ENCODE measurements at places on chromosomes 13 and 19. TPM values are rescaled to one million over a fixed set of nuclear protein-coding genes. Genes with fewer than 3 reads are reported as not detected.

MEF2B gene
- total RNA-seq = 5.4 TPM

PEG3 gene
- total RNA-seq = not detected

CD79A gene
- total RNA-seq = 0.38 TPM

CEACAM20 gene
- total RNA-seq = not detected

FPR3 gene
- total RNA-seq = not detected

PSG6 gene
- total RNA-seq = not detected

DCT gene
- total RNA-seq = 0.10 TPM

PDX1 gene
- total RNA-seq = not detected

MISP gene
- total RNA-seq = not detected

CYP2A6 gene
- not detected for total RNA-seq

OR2Z1 gene
- total RNA-seq = not detected

DNA sequence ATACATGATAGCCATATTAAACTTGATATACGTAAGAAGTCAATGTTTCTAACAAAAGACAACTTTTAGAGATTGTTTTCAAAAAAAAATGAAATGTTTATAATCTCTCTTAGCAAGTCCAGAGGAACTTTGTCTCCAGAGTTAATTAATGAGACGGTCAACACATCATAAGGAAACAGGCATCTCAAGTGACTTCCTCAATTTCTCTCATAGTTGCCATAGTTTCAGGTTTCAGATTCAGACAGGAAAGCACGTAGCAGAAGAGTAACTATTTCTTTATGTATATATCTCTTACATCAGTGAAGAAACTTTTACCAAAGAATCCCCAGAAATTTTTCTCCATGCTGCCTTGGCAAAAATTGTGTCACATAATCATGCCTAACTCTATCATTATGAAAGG lies 159.6 kb upstream of the ATXN8OS start:
- no peak for DNase-seq
- no peak overlapping the region for H3K4me3 ChIP-seq
- no peak overlapping the region for H3K27ac ChIP-seq
- no peaks in the 10 kb centered on the region for H3K4me1 ChIP-seq
- no peaks in the 10 kb centered on the region for H3K27me3 ChIP-seq
- no peaks in the 10 kb centered on the region for H3K36me3 ChIP-seq

DNA sequence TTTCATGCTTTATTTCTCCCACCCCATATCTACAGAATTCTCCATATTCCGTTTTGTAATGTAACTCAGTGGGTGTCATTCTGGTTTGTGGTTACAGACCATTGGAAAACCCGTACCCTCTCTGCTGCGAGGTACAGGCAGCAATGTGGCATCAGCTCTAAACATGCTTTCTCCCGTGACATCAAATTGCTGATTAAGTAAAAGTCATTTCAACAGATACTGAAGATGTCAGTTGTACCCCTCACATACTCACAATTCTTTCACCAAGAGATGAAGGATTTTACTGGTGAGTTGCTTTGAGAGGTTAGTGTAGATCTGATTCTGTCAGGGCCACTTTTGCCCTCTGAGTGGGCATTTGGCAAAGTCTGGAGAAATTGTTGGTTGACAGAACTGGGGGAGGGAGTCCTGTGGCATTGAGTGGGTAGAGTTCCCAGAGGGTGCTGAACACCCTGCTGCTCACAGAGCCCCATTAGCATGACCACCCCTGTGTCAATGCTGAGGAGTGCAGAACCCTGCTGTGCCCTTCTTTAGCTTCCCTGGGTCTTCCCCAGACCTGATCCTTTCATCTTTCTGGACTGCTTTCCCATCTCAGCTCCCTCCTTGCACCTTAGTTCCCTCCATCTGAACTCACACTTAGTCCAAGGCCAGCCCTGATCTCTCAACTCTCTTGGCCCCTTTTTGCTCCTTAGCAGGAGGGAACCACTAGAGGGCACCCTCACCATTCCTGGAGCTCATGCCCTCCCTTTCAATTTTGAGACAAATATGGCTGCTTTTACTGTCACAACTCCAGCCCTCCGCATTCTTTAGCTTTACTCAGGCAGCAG lies 39.9 kb upstream of the CEACAM8 start:
- H3K4me3 ChIP-seq = no peak overlapping the region
- peak; percentile 48 for DNase-seq
- no peak overlapping the region for H3K27ac ChIP-seq
- H3K4me1 ChIP-seq = no peaks in the 10 kb centered on the region
- H3K27me3 ChIP-seq = peaks cover 17% of the 10 kb centered on the region

- no peak overlapping the region for H3K27ac ChIP-seq
- no peaks in the 10 kb centered on the region for H3K4me1 ChIP-seq
- DNase-seq = no peak
Observed at GRCh38 chr19:31266731-31267130, 82.5 kb downstream of the TSHZ3 start.

DNA sequence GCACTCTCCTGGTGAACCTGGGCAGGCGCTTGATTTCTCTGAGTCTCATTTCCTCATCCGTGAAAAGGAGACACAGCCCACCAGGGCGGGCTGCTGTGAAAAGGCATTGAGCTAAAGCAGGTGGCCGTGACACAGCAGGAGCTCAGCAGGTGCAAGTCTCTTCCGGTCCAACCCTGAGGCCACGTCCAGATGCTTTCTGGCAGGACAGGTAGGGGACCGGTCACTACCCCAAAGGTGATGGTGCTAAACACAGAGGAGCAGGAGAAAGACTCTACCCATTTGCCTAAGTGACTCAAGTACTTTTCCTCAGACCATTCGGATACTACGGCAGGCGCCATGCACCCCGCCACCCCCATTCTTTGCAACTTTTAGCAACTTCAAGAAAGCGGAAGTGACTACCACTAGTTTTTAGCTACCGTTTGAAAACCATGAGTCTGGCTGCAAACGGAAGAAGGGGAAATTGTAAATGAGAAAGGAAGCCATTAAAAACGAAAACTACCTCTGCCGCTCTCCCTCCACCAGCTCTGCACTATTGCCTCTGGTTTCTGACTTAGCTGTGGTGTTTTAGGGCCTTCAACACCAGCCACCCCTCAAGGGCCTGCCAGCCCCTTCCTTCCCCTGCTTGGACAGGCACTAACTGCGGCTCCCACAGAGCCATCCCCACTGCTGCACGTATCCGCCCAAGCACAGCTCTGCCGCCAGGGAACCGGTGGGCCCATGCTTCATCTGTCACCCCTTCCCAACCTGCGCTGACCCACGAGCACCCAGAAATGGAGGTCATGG lies 4.8 kb downstream of the PPP6R1 start:
- H3K27me3 ChIP-seq = no peaks in the 10 kb centered on the region
- H3K4me3 ChIP-seq = peak overlapping the region; percentile 100
- peaks cover 58% of the 10 kb centered on the region for H3K4me1 ChIP-seq
- peak; percentile 72 for DNase-seq
- peak overlapping the region; percentile 100 for H3K27ac ChIP-seq

DNA sequence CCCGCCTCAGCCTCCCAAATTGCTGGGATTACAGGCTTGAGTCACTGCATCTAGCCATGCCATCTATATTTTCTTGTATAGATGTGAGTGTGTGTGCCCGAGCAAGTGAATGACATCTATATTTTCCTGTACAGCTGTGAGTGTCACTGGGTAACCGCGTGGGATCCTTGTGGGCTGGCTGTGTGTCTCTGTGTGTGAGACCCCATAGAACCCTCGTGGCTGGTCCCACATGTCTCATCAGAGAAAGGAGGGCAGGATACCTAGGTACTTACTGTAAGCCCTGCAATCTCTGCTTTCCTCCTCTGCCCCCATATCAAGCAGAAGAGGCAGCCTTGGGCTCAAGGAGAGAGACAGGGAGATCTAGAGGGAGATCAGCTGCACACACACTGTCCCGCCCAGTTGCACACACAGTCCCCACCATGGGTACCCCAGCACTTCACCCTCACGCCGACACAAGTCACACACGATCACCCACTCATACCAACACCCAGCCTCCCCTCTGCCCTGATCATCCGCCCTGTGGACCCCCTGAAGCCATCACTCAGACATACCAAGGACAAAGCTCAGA lies 655 bp downstream of the DENND1C start:
- H3K4me1 ChIP-seq = peaks cover 39% of the 10 kb centered on the region
- H3K27ac ChIP-seq = peak overlapping the region; percentile 95
- peaks cover 18% of the 10 kb centered on the region for H3K36me3 ChIP-seq
- no peak for DNase-seq

DNA sequence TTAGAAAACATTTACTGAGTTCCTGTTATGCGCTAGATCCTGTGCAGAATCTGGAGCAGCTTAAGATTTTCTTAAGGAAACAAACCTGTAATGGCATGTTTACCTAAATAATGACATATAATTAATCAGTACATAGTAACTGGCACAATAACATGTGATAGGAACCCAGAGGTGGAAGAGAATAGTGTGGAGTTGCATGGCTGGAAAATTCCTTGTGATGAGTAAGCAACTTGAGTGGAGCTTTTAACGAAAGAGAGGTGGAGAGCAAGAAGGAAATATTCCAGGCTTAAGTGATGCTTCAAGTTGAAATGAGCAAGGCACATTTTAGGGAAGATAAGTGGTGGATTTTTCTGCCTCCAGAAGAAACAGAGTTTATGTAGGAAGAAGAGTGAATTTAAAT lies 9.2 kb upstream of the GPC5 start:
- no peak for DNase-seq
- no peaks in the 10 kb centered on the region for H3K4me1 ChIP-seq
- H3K27me3 ChIP-seq = peaks cover 45% of the 10 kb centered on the region
- H3K27ac ChIP-seq = no peak overlapping the region
- no peaks in the 10 kb centered on the region for H3K36me3 ChIP-seq

DNA sequence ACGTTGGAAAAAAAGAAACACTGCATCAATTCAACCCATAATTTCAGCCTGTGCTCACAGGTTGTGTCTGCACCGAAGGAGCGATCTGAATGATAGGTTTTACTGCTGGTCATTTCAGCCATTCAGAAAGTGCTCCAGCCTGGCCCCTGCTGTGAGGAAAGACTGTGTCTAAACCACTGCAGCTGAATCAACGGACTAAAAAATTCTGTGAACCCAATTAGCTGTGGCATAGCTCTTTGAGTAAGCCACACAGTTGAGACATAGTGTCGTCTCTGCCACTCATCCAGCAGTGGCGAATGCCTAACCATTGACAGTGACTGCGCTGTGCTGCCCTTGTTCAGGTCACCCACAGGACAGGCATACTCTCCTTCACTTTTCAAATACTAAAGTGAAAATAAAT lies 179.8 kb downstream of the COG6 start:
- no peak for DNase-seq
- no peak overlapping the region for H3K4me3 ChIP-seq
- H3K27me3 ChIP-seq = peaks cover 7% of the 10 kb centered on the region
- H3K27ac ChIP-seq = no peak overlapping the region

DNA sequence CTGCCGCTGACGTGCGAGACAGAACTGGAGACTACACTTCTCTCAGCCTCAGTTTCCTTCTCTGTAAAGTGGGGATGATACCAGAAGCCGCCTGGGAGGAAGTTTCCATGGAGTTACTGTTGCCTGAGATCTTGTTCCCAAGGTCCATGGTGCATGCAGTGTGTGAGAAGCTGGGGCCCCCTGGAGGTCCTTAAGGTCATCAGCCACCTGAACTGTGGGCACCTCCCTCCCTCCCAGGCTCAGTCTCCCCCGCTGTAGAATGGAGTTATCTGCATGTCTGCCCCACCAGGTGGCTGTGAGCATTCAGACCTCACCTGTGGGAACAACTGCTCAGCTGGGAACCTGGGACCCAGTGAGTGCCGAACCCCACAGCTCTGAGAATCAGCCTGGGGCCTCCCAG lies 2.7 kb downstream of the CRX start:
- peaks cover 24% of the 10 kb centered on the region for H3K27me3 ChIP-seq
- no peaks in the 10 kb centered on the region for H3K4me1 ChIP-seq
- H3K4me3 ChIP-seq = no peak overlapping the region
- DNase-seq = no peak
- H3K27ac ChIP-seq = no peak overlapping the region

DNA sequence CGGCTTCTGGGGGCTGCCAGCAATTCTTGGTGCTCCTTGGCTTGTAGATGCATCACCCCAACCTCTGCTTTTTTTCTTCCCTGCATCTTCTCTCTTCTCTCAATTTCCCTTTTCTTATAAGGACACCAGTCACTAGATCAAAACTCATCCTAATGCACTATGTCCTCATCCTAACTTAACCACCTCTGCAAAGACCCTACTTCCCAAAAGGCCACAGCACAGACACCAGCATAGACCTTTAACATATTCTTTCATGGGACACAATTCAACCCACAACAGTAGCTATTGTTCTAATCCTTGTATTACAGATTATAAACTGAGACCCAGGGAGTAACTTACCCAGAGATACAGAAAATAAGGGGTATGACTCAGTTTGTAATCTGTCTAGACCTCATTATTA lies 47.0 kb downstream of the RUBCNL start:
- peaks cover 23% of the 10 kb centered on the region for H3K4me1 ChIP-seq
- no peak for DNase-seq
- no peak overlapping the region for H3K4me3 ChIP-seq
- no peak overlapping the region for H3K27ac ChIP-seq

DNA sequence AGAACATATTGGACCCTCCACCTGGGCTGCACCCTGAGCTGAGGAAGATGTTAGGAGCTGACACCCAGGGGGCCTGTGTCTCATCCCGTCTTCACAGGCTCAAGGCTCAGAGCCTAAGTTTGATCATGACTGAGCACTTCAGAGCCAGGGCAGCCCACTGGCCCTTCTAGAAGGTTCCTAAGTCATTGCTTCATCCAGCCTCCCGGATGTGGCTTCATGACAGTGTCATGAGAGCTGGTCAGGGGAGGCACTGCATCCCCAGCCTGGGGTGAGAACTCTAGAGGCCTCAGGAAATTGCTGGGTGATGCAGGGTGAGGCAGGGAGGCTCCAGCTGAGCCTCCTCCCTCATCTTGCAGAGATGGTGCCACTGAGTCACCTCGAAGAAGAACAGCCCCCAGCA lies 24.9 kb upstream of the PIK3R2 start:
- no peaks in the 10 kb centered on the region for H3K27me3 ChIP-seq
- peak overlapping the region; percentile 79 for H3K27ac ChIP-seq
- DNase-seq = peak; percentile 64
- peaks cover 11% of the 10 kb centered on the region for H3K4me1 ChIP-seq
- peaks cover 49% of the 10 kb centered on the region for H3K36me3 ChIP-seq

DNA sequence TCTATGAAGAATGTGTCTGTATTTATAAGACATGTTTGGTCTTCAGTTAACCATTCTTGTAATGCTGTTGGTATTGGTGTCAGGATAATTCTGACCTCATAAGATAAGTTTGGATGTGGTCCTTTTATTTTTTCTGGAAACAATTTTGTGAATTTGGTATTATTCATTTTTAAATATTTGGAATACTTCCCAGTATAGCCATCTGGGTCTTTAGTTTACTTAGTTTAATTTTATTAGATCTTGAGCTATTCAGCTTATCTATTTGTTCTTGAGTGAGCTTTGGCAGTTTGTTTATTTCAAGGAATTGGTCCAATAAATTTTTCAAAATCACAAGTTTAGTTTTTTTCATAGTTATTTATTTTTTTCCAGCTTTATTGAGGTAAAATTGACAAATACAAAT lies 335.4 kb upstream of the PCDH20 start:
- H3K4me1 ChIP-seq = no peaks in the 10 kb centered on the region
- no peaks in the 10 kb centered on the region for H3K36me3 ChIP-seq
- H3K27me3 ChIP-seq = no peaks in the 10 kb centered on the region
- H3K4me3 ChIP-seq = no peak overlapping the region
- DNase-seq = no peak

- DNase-seq = no peak
- no peak overlapping the region for H3K27ac ChIP-seq
- H3K4me1 ChIP-seq = no peaks in the 10 kb centered on the region
- peaks cover 8% of the 10 kb centered on the region for H3K27me3 ChIP-seq
- H3K36me3 ChIP-seq = no peaks in the 10 kb centered on the region
Observed at GRCh38 chr19:33921165-33921564, 124.5 kb downstream of the KCTD15 start.

- H3K36me3 ChIP-seq = peaks cover 53% of the 10 kb centered on the region
- no peak overlapping the region for H3K27ac ChIP-seq
- no peak overlapping the region for H3K4me3 ChIP-seq
- peaks cover 9% of the 10 kb centered on the region for H3K4me1 ChIP-seq
- H3K27me3 ChIP-seq = no peaks in the 10 kb centered on the region
- DNase-seq = no peak
Observed at GRCh38 chr13:102816708-102817107, 17.8 kb downstream of the BIVM start.
